Activated CD8-positive, alpha-beta memory T cell treated with anti-CD3 and anti-CD28 coated beads for 4 hours (primary cell): ENCODE measurements at places on chromosomes 2 and 18.

GRCh38 chr18:31205273-31205672 is 42.6 kb upstream of the DSC1 start:
- DNase-seq = no peak

GRCh38 chr2:28406276-28407096 is 13.8 kb downstream of the FOSL2 start:
- peak; percentile 59 for DNase-seq

- DNase-seq = no peak
Measured at GRCh38 chr2:167271932-167272331, 383.7 kb downstream of the XIRP2 start.

GRCh38 chr2:70596739-70597138 is 43.1 kb upstream of the TGFA start:
- DNase-seq = no peak

GRCh38 chr18:51522338-51522737 is 324.9 kb upstream of the MEX3C start:
- no peak for DNase-seq

DNA sequence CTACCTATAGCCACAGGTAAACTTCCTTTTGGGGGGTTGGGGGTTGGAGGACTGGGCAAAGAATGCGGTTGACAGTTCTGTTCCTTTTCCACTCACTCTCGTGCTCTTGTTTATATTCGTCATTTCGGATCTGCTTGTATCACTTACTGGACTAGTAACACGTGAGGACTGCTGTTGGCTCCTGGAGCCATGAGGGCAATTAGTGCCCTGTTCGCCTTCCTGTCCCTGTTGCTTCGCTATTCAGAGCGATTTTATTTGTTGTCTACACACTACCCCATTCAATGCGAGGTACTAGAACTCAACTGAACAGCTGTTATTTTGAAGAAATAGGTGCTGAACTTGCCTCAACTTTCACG is 1.1 kb downstream of the KCNJ3 start:
- DNase-seq = no peak

DNA sequence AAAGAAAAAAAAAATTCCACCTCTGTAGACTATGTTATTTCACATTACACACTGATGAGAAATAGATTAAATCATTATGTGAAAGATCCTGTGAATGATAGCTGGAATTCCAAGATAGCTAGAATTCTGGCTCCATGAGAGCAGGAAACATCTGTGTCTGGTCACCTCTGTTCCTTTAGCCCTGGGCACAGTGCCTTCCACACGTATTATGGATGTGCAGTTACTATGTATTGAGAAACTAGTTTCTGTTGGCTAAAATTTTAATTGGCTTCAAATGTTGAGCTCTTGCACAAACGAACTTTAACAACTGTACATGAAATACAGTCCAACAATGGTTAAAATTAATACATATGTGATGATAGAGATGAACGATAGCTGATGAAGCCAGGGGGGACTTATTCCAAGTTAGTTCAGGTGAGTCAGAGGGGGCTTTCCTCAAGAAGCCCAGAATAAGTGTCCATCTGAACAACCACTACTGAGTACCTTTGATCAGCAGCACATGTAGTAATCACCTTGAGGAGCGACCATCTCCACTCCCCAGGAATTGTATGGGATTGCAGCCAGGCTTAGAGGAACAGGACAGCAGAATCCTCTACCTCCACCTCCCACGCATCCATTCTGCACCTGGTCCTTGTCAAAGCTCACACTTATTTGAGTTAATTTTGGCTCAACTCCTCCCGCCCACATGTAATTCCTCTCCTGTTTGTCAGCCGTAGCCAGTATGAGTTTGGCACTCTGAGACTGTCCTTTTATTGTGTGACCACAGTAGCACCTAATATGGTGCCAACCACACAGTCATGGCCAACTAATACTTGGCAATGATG is 68.6 kb downstream of the NABP1 start:
- no peak for DNase-seq

GRCh38 chr2:206971805-206972204 is 32.5 kb downstream of the CPO start:
- no peak for DNase-seq

DNA sequence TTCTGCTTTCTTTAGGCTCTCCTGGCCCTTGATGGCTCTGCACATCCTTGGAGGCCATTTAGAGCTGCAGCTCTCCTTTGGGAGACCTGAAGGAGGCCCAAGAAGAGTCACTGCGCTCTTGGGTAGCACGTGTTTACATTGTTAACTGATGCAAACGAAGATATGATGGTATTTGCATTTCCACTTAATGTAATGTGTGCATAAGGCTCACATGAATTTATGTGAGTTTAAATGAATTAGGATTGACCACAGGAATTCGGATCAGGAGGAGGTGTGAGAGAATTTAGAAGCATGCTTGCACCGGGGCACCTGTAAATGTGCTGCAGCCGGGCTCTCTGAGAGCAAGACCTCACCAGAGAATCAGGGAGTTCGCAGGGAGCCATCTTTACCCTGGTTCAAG is 7.5 kb downstream of the SH3RF3 start:
- no peak for DNase-seq

GRCh38 chr2:236177604-236177966 is 9.4 kb upstream of the GBX2 start:
- no peak for DNase-seq

DNA sequence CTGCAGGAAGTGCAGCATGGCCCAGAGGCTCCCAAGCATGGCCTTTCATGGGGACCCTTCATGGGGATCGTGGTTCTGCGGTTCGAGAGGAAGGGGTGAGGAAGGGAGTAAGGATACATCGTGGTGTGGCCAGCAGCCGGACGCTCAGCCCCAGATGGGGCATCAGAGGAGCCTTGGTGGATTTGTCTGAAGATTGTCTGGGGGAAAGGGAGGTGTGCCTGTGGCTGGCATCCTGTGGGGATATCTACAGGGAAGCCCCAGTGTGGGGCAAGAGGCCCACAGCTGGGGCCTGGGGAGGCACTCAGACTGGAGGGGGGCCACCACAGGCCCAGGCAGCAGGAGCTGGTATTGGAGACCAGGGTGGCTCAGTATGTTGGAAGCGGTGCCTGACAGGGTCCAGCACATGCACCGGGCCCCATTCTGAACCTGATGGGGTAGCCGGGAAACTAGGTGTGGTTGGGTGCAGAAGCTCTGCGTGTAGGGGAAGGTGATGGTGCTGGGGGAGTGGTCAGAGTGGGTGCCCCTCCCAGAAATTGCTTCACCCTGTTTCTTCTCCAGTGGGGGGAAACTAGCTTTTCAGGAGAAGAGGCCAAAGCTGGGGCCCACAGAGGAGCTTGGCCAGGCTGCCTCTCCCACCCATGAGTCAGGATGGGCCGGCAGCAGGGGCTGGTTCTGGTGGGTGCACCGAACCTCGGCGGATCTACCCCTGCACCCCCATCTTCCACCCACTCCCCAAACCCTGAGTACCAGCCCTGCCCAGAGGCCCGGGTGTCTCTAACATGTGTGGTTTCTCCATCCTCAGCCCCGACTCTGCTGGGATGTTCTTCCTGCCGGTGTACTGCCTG is 274.4 kb upstream of the HDAC4 start:
- no peak for DNase-seq

- DNase-seq = no peak
Measured at GRCh38 chr18:23300231-23300805, 152.8 kb upstream of the RIOK3 start.

DNA sequence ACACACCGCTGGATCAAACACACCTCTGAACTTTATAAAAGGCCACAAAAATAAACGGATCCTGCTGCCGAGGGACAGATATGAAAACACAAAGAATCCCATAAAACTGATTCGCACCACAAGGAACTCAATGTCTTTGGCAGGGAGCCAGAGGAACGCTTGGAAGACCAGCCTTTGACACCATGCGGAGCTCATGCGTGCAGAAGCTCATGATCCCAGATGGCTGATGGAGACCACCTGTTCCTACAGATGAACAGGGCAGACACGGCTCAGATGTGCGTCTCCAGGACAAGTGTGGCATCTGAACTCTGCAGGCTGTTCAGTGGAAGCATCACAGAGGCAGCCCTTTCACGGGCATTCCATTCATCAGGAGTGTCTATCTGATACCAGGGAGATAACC is 24.9 kb downstream of the COPS9 start:
- DNase-seq = no peak

- DNase-seq = no peak
Measured at GRCh38 chr2:229240984-229241491, 30.0 kb downstream of the PID1 start.

DNA sequence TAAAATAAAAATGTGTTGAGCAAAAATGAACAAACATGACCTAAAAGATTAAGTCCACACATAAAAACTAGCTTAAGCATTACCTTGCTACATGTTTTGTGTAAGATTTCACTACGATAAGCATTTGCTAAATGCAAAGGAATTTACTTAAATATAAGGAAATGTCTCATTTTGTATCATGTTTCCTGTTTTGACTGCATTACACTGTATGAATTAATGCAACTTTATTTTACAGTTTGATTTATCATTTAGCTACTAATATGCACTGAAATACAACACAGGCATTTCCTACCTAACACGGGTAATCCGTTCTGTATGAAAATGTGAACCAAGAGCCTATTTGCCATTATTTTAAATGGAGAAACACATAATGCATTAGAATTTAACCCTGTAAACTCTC is 1076.5 kb upstream of the DDX18 start:
- DNase-seq = no peak

DNA sequence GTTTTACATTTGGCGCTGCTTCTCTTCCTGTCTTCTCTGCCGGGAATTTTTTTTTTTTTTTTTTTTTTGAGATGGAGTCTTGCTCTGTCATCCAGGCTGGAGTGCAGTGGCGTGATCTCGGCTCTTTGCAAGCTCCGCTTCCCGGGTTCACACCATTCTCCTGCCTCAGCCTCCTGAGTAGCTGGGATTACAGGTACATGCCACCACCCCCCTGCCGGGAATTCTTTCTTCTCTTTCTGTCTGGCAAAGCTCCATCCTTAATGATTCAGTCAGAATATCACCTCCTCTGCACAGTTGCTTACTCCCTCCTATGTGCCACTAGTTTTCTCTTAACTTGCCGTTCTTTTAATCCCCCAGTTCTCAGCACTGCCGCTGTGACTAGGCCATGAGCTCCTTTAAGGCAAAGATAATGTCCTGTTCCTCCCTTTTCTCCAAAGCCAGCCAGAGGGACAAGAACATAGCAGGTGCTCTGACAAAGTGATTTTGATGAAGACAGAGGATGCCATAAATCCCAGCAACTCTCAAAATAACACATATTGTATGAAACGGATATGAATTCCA is 112.1 kb upstream of the LRATD1 start:
- DNase-seq = no peak

DNA sequence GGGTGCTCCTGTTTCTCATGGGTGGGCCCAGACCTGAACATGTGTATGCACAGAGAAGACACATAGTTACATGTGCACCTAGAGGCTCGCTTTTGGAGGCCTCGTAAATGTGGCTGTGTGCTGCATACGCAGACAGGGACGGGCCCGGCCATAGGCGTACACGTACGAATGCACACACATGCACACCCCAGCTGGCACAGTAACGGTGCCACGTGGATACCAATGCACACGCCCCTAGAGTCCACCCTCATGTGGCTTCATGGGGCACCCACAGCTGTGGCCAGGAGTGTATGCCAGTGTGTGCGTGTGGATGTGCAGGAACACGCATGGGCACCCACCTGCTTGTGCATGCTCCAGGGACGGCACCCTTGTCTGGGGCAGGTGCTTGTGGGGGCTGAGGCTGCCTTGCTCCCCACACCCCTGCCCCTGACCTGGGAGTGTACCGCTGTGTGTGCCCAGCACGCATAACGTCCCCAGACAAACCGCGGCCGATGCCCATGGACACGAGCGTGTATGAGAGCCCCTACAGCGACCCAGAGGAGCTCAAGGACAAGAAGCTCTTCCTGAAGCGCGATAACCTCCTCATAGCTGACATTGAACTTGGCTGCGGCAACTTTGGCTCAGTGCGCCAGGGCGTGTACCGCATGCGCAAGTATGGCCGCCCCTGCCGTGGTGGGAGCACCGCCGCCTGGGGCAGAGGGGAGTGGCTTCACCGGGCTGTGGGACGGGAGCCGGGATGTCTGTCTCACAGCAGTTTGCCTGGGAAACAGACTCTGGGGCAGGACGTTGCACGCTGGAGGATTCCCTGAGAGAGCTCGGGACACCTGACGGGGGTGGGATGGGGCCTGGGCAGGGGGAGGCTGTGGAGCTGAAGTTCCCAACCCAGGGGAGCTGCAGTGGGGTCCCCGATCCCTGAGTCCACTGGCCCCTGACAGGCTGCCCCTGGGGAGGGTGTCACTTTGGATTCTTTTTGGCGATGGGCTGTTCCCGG is 21.0 kb downstream of the ZAP70 start:
- DNase-seq = no peak

DNA sequence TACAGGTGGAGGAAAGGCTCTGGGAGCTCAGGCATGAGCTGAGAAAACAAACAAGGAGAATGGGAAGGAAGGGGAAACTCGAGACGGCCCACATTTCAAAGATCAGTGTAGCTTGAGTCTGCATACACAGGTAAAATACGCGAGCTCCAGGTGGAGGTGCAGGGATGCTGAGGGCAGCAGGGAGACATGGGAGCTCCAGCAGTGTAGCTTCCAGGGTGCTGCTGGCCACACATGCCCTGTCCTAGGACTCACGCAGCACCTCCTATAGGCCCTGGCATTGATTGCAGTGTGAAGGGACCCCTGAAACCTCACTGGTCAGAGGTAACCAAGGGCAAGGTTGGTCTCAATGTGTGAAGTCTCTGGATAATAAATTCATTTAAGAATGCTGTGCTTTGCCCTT is 362.8 kb upstream of the HS6ST1 start:
- no peak for DNase-seq

- DNase-seq = no peak
Measured at GRCh38 chr2:63790491-63790890, 51.2 kb upstream of the UGP2 start.

- no peak for DNase-seq
Measured at GRCh38 chr2:40474306-40474705, 22.4 kb upstream of the SLC8A1 start.

GRCh38 chr2:60500861-60501260 is 52.6 kb downstream of the BCL11A start:
- no peak for DNase-seq
